ENCODE measurements at places on chromosomes 1 and 21. TPM values are rescaled to one million over a fixed set of nuclear protein-coding genes. Genes with fewer than 3 reads are reported as not detected.
A peak's percentile ranks its signal among the peaks of the same experiment; 100 is the strongest.

DNA sequence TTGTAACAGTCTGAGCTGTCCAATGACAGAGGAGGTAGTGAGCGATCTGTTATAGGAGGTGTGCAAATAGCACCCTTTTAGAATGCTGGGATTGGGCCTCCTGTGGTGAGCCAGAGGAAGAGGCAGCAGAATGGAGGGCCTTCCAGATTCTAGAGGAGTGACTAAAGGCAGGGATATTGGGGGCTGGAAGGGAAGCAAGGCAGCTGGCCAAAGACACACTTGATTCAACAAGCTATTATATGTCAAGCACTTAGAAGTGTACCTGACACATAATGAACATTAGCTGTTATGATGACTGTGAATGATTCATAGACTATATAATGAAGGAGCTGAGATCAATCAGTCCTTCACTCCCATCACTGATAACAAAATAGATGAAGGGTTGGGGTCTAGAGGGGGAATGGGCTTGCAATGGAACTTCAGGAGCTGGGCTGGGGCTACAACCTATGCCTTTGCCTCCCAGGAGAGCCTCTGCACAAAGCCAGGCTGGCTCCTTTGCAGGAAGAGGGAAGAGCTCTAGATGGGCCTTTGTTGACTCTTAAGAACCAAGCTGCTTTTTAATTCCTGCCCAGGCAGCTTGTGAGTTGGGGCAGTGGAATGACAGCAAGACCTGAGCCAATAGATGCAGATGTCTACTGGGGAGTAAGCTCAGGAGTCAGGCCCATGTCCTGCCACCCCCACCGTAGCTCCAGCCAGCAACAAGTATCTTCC lies 2.3 kb upstream of the MKNK1 start:
- no peak for DNase-seq

DNA sequence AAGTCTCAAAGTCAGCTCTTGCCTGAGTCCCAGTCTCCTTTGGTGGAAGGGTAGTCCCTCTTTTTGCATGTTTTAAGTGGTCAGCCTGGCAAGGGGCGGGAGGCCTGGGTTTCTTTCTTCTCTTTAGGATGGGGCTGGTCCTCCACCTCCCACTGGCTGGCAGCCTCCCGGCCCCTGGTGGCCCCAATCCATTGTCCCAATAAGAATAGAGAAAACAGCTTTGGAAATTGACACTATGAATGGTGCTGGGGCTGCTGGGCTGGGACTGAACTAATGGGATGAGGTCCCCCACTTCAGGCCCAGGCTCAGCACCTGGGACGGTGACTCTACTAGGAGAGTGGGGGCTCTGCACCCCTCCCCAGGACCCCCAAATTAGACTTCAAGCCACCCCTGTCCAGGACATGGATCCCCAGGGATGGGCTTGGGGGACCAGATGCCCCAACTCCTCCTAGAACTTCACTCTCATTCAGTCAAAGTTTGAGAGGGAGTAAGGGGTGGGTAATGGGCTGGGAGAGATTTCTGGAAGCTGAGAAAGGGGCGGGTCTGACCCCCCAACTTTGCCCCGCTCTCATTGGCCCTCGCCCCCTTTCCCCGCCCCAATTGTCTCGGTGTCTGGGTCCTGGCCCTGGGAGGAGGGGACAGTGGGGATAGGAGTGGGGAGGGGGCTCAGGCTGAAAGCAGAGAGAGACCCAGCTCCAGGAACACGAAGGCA lies 18.2 kb downstream of the SLC27A3 start:
- DNase-seq = no peak

DNA sequence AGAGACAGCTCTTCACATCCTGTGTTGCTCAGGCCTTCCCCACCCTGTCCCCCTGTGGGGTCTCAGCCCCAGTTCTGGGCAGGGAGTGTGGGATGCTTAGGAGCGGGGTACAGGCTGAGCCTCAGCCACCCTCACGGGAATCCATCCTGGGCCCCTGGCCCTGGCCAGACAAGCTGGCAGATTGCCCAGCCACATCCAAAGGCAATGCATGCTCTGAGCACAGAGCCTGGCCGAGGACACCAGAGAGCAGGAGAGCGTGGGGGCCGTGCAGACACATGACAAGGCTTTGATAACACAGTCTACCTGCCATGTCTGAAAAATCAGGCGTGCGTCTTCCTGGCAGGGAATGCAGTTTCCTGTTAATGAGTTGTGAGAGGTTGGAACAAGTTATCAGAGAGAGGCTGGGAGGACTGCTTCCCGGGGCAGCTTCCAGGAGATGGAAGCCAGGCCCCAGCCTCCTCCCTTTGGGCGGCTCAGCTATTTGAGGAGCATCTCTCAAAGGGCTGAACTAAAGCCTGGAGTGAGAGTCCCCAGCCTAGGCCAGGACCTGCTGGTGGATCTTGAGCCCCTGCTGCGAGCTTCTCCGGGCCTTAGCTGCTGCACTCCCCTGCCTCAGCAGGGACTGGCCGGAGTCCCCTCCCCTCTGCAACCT lies 72.2 kb upstream of the SELENON start:
- peak; percentile 68 for DNase-seq

GRCh38 chr1:183783342-183783741 lies 21.6 kb upstream of the RGL1 start:
- peak; percentile 15 for DNase-seq

- peak; percentile 58 for DNase-seq
Observed at GRCh38 chr21:43684424-43684823, 25.1 kb downstream of the RRP1B start.

Gene ASTN1
- under 0.01 TPM for total RNA-seq

Gene CR2
- total RNA-seq = not detected

- DNase-seq = no peak
Observed at GRCh38 chr1:92026806-92027205, 3.0 kb upstream of the EPHX4 start.

DNA sequence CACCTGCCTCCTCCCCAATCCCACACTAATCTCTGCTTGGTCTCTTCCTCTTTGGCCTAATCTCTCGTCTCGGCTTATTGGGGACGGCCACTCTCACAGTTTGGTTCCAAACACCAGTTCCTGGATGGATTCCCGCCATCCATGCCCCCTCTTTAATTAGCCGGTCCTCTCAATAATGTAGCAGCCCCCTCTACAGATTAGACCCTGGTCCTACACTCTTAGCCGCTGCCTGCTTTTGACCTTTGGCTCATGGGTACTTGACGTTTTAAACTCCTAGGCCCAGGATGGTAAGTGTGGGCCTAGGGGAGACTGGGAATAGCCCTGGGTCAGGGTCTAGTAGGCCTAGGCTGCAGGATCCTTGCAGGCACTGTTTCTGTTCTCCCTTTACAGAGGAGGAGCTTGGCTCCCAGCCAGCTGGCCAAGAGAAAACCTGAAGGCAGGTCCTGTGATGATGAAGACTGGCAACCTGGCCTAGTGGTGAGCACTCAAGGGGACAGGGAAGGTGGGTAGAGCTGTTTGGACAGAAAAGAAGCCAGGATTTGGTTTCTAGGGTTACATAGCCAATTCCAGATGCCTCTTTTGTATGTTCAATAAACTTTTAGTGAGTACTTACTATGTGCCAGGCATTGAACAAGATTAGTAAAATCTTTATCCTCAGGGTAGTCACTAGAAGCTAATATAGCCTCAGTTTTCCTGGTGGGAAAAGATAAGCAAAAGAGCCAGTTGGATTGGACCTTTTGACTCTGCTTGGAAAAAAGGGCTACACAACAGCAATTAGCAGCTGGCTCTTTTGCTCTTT lies 758 bp downstream of the RAD54L start:
- peak; percentile 57 for DNase-seq

GRCh38 chr1:101507547-101507971 lies 270.7 kb downstream of the S1PR1 start:
- no peak for DNase-seq

- no peak for DNase-seq
Observed at GRCh38 chr1:205434738-205435137, 12.9 kb upstream of the LEMD1 start.

DNA sequence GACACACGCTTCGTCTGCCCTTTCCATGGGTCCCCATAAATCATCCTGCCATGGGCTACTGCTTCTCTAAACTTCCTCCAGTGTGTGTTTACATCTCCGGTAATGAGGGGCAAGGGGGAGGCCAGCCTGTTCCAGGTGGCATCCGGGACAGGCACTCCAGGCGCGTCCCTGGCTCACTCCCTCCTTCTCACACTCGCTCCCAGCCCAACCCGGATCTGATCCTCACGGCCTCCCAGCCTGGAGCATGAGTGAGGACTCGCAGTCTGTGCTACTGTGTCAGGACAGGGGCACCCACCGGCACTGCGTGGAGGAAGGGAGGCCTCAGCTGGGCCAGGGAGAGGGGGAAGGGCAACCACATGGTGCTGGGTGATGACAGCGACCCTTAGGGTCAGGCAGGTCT lies 225.4 kb downstream of the TRABD2B start:
- DNase-seq = peak; percentile 50

Gene MIA3
- total RNA-seq = 68.8 TPM

Gene PDZK1IP1
- total RNA-seq = not detected

Gene VAV3
- total RNA-seq = 0.72 TPM

- no peak for DNase-seq
Observed at GRCh38 chr1:21295002-21295401, 4.7 kb upstream of the ECE1 start.

Gene RIMKLA
- total RNA-seq = not detected

DNA sequence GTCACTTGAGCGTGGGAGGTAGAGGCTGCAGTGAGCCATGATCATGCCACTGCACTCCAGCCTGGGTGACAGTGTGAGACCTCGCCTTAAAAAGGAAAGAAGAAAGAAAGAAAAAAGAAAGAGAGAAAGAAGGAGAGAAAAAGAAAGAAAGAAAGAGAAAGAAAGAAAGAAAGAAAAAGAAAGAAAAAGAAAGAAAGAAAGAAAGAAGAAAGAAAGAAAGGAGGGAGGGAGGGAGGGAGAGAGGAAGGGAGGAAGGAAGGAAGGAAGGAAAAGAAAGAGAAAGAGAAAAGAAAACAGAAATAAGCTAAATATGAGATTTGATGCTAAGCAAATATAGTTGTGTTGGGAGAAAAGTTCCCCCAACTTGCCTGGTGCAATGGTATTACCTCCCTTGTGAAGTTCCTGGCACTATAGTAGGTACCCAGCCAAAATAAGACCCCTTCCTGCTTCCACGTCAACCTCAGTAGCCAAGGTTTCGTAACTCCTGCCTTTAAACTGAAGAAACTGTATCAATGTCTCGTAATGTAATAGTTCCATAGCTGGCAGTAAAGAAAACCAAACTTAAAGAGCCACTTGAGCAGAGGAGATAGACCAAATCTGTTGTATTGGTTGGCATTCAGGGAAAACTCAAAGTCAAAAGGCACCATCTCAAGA lies 88.1 kb upstream of the HNRNPU start:
- DNase-seq = no peak

- no peak for DNase-seq
Observed at GRCh38 chr1:56329970-56330369, 249.4 kb downstream of the PLPP3 start.

- DNase-seq = peak; percentile 47
Observed at GRCh38 chr1:31815307-31815645, 546 bp downstream of the SPOCD1 start.

- DNase-seq = no peak
Observed at GRCh38 chr1:46041551-46041950, 90.9 kb downstream of the PIK3R3 start.

GRCh38 chr1:182484531-182485257 lies 34.7 kb downstream of the RGSL1 start:
- DNase-seq = no peak

- no peak for DNase-seq
Observed at GRCh38 chr1:24939675-24940193, 9.7 kb upstream of the RUNX3 start.

Gene RNF186
- not detected for total RNA-seq

Gene RRAGC
- 64.5 TPM for total RNA-seq

DNA sequence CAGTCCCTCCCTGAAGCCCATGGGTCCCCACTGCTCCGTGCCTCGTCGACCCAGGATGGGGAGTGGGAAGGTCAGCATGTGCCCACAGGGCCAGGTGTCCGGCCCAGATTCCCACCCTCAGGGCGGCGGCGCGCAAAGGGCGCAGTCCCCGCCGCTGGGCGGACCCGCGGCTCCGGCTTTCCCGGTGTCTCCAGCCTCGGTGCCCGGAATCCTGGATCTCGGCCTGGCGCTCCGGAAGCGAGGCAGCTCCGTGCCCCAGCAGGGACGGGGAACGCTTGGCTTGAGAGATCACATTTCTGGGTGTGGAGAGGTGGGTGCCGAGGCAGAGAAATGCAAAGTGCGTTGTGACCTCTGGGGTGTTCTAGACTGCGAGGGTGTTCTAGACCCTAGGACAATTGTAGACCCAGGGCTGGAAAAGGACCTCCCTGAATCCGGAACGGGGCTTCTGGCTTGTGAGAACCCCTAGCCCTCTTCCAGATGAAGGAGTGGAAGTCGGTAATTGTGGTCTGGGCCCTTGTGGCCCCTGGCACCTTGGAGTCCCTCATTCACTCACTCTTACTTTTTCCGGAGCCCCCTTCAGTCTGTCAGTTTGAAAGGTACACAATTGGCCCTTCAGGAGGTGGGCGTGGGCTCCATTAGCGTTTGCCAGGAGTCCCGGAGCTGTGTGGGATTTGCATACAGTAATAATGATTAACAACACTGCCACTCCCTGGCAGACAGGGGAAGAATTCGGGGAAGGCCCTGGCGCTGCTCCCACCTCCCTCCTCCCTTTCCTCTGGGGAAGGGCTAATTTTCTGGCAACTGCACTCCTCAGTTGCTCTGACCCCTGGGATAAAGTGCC lies 1.6 kb upstream of the KCND3 start:
- DNase-seq = peak; percentile 90

Gene OR2L5
- total RNA-seq = not detected

Gene S1PR1
- 25.7 TPM for total RNA-seq

GRCh38 chr1:34369701-34370455 lies 193.2 kb downstream of the C1orf94 start:
- DNase-seq = no peak

- DNase-seq = peak; percentile 87
Observed at GRCh38 chr1:23751050-23751814, 8.0 kb downstream of the ELOA start.

DNA sequence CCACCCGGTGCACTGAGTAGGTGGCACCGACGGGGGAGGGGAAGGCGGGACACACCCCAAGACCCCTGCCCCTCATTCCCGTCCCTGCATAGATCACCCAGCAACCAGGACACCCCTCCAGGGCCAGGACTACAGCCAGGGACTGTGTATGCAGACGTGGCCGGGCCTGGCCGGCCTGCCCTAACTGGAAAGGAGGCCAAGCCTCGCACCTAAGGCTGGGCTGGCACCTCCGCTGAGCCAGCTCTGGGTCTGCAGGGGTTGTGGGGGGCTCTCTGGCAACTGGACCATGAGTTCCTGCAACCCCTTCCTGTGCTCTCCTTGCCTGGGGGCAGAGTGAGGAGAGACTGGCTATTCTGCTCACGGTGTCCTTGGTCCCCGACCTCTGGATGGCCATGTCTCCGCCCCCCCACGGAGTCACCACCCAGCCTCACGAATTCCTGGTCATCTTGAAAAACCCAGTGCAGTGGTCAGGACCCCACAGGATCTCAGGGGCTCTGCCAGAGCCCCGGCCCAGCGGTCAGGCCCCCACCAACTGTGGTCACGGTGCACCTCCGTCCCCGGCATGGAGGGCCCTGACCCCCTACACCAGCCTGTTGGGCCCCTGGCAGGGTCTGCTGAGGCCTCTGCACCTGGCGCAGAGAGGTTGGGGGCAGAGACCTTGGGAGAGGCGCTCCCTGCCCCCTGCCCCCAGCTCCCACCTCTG lies 1.1 kb upstream of the FNDC10 start:
- peak; percentile 84 for DNase-seq
